ENCODE measurements at places on chromosomes 6 and 20.

- DNase-seq: no peak
Measured at GRCh38 chr20:32165836-32166545, 41.6 kb downstream of the PLAGL2 start.

DNA sequence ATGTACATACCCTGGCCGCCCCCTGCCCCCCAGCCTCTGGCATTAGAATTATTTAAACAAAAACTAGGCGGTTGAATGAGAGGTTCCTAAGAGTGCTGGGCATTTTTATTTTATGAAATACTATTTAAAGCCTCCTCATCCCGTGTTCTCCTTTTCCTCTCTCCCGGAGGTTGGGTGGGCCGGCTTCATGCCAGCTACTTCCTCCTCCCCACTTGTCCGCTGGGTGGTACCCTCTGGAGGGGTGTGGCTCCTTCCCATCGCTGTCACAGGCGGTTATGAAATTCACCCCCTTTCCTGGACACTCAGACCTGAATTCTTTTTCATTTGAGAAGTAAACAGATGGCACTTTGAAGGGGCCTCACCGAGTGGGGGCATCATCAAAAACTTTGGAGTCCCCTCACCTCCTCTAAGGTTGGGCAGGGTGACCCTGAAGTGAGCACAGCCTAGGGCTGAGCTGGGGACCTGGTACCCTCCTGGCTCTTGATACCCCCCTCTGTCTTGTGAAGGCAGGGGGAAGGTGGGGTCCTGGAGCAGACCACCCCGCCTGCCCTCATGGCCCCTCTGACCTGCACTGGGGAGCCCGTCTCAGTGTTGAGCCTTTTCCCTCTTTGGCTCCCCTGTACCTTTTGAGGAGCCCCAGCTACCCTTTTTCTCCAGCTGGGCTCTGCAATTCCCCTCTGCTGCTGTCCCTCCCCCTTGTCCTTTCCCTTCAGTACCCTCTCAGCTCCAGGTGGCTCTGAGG is 7.6 kb downstream of the CDKN1A start:
- no peak for DNase-seq

DNA sequence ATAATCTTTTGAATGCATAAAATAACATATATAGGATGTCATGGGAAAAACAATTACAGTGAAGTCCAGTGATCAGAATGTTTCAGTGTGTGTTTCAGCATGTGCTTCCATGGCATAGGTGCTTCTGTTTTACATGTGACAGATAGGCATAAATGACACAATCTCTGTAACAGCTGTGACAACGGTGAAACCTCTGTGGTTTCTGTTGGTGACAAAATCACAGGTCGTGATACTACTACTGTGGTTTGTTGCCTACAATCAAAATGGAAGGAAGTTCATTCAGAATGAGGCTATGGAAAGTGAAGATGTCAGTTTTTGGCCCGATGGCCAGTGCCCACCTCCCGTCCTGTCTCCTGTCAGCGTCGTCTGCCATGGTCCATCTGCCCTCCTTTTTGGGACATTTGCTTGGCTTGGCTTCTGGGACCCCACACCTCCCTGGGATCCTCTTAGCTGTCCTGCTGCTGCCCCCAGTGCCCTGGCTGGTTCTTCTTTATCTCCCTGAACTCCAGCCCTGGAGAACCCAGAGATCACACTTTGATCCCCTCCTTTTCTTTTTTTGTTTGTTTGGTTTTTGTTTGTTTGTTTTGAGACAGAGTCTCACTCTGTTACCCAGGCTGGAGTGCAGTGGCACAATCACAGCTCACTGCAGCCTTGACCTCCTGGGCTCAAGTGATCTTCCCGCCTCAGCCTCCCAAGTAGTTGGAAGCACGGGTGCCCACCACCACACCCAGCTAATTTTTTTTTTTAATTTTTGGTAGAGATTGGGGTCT is 79.3 kb upstream of the NAA20 start:
- DNase-seq: no peak

GRCh38 chr6:22668307-22668706 is 98.9 kb downstream of the HDGFL1 start:
- DNase-seq: no peak

GRCh38 chr6:16979677-16980370 is 122.0 kb upstream of the STMND1 start:
- no peak for DNase-seq

DNA sequence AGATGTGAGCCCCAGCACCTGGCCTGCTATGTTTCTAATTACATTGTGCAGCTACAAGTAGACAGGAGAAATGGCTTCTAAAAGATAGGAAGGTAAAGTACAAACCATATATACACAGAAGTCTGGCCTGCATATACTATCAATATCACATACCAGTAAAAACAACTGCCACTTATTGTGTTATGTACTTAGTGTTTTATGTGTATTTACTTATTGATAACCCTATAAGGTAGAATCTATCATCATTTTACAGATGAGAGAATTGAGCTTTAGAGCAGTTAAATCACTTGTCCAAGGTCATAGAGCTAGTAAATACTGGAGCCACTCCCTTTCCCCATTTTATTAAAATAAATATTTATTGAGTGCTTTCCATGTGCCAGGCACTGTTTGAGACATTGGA is 102.4 kb upstream of the PRDM1 start:
- DNase-seq: no peak

DNA sequence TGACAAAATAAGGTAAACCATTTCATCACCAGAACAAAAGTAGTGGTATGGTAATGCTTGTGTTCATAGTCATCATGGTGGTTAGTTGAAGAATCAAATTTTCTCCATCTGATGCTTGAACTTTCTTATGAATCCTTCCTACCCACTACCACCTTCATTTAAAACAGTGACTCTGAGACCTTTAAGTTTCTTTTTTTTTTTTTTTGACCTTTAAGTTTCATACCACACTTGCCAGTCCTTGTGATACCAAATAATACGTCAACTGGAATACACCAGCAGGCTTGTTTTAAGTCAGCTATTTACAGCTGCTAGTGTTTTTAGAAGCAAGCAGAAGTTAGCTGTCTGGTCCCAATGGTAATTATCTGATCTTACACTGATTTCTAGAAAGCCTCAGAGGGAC is 413.4 kb upstream of the SOX4 start:
- no peak for DNase-seq
